ENCODE measurements at places on chromosomes 2 and 18. TPM values are rescaled to one million over a fixed set of nuclear protein-coding genes. Genes with fewer than 3 reads are reported as not detected.

IL1RL2 gene
- not detected for total RNA-seq

PRPF40A gene
- total RNA-seq: 79.9 TPM

HNMT gene
- total RNA-seq: 1.3 TPM

FAP gene
- total RNA-seq: not detected

MPP4 gene
- total RNA-seq: 0.07 TPM

CIB4 gene
- total RNA-seq: 0.16 TPM

MGAT4A gene
- total RNA-seq: 3.1 TPM

NHEJ1 gene
- 18.0 TPM for total RNA-seq

Data from A549 treated with Hydrocortisone at 1 μM for 4 hours (cell line).